ENCODE measurements at places on chromosomes 2 and 18.

- no peak for DNase-seq
Measured at GRCh38 chr2:120551522-120551921, 184.1 kb upstream of the GLI2 start.

DNA sequence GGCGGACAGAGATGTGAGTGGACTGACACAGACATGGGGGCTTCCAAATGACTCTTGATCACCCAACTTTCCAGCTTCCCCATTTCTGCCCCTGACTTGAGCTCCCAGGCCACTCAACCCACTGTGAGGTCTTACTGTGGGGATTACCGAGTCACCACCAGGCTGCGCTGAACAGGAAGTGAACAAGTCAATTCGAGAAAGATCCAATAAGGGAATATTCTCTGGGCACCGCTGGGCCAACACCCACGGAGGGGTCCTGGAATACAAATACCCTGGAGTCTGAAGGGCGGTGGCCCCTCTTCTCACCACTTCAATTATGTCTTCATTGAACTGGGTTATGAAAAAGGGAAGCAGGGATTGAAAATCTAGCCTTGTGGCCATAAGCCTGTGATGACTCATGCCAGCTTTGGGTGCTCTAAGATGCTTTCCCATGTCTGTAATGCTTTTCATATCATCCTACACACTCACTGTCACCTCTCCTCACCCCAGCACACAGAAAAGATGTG, 37.7 kb downstream of the BCL11A start:
- no peak for DNase-seq

GRCh38 chr2:81876624-81877023, 1572.1 kb upstream of the LRRTM1 start:
- no peak for DNase-seq

GRCh38 chr18:3604498-3605408, 154.8 kb downstream of the TGIF1 start:
- no peak for DNase-seq

DNA sequence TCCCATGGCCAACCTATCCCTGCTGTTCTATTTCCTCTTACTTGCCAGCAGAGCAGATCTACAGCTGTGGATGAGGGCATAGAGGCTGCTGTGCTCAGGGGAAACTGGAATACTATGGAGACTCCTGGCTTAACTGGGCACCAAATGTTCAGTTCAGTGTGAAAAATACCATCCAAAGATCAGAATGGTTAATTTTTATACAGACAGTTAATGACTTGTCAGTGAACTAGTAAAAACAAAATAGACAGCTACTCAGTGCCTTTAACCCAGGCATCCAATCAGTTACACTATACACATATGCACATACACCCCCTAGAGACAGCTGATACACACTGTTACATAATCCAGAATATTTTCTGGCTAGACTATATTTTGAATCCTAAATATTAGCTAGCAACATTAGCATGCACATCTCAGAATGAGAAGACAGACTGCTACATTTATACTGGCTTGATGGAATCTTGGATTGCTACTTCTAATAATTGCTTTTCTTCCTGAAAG, 59.1 kb upstream of the WIPF1 start:
- no peak for DNase-seq

DNA sequence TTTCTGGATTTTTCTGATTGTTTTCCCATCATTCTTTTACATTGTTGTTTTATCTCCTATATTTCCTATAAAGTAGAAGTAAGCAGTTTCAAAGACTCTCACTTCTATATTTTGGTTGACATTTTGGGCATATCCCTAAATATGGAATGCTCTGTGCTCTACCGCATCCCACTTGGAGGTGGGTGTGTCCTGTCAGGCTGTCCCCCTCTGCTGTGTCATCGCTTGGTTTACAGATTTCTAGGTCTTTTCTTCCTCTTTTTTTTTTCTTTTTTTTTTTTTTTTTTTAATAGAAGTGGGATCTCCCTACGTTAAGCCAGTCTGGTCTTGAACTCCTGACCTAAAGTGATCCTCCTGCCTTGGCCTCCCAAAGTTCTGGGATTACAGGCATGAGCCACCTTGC, 13.3 kb downstream of the DGKD start:
- DNase-seq = no peak
